Activated B cell treated with CpG ODN at 0.5 μM for 24 hours (primary cell): ENCODE measurements at places on chromosomes 12 and 14. TPM values are rescaled to one million over a fixed set of nuclear protein-coding genes. Genes with fewer than 3 reads are reported as not detected.

DNA sequence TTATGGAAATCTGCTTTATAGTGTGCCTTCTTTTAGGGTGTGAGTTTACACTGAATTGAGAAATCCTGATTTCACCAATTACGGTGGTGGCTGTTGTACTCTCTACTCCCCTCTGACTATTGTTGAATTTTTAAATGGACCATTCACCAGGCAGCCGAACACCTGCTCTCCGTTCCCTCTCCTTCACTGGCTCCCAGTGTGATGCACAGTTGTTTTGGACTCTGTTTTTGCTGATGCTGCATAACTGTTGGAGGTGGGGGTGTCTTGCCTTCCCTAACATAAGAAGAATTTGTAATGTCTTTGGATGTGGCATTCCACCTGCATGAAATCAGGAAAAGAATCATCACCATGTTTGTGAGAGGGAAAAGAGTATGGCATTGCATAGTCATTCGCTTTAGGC lies 341.2 kb downstream of the SNAPC1 start:
- no peak for DNase-seq

PMEL gene
- 0.27 TPM in 1 of 2 replicates, not detected in the other for total RNA-seq

KCNH3 gene
- total RNA-seq: 0.27 and 0.44 TPM in 2 replicates

DNA sequence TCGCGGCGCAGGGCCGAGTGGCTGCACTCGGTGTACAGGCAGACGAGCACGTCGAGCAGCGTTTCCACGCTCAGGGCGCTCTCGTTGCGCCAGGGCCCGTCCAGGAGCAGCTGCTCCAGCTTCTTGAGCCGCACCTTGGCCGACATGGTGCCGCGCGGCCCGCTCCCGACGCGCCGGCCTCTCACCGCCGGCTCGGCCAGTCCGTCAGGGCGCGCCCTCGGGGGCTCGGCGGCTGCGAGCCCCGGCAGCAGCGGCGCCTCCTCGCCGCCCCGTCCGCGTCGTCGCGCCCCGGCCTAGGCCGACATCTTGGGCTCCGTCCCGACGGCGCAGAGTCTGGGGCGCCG lies 349 bp downstream of the CDC42BPB start:
- DNase-seq: no peak

WSCD2 gene
- total RNA-seq: 1.4 and 1.9 TPM in 2 replicates

ADAM21 gene
- total RNA-seq: 0.11 and 0.12 TPM in 2 replicates

GRCh38 chr12:3004655-3005565 lies 45.7 kb downstream of the TEAD4 start:
- no peak for DNase-seq

- DNase-seq: no peak
These were observed 513 bp downstream of the PFDN5 start for GRCh38 chr12:53295891-53296219.

DNA sequence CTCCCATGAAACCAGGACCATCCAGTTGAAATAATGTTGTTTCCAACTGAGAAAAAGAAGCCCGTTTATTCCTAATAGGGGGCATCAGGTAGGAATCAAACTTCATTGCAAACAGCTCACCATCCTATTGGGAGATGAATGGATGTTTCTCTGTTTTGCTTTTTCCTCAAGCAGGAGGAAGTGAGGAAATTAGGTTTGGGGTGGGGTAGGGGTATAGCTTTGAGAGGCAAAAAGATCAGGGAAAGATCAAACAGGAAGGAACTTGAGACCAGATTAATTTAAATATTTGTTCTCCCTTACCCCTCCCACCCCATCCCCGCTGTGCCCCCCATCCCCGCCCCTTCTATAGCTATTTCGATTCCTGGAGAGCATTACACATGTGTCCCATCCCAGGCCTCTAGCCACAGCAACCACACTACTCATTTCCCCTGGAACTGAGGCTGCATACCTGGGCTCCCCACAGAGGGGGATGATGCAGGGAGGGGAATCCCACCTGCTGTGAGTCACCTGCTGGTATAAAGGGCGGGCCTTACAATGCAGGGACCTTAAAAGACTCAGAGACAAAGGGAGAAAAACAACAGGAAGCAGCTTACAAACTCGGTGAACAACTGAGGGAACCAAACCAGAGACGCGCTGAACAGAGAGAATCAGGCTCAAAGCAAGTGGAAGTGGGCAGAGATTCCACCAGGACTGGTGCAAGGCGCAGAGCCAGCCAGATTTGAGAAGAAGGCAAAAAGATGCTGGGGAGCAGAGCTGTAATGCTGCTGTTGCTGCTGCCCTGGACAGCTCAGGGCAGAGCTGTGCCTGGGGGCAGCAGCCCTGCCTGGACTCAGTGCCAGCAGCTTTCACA lies at the start of gene IL23A:
Gene IL23A, plus strand, starts transcription at position 577 of the 850 bp plus-strand sequence. Its CDS starts 161 bp downstream, at position 738.
- DNase-seq: peak; percentile 54

DNA sequence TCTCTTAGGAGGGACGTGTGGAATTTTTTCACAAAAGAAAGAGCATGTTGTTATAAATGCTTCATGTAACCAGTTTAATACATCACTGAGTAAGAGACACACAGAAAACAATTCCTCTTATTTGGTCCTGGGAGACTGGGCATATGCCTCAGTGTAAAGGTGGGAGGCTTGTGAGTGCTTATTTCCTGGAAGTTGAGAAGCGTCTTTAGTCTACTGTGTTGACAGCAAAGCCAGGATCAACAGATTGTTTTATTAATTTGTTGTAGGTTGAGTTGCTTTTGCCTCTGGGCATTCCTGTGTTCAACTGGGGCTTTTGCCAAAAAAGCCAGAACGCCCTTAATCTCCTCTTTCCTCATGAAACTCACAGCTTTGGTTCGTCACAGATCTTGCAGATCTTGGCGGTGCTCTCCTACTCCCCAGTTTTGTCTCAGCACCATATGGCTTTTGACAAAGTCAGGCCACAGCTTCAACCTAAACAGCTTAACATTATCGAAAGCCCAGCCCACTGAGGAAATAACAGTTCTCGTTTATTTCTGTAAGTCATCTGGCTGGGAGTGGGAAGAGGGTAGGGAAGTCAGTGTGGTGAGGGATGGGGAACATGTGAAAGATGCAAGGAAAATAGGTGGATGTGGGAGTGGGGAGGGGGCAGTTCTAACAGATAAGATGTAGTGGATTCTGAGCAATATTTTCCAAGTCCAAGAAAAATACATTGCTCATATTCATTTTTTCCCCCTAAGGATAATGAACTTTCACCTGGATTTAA lies 227.2 kb downstream of the DACT1 start:
- no peak for DNase-seq

DNA sequence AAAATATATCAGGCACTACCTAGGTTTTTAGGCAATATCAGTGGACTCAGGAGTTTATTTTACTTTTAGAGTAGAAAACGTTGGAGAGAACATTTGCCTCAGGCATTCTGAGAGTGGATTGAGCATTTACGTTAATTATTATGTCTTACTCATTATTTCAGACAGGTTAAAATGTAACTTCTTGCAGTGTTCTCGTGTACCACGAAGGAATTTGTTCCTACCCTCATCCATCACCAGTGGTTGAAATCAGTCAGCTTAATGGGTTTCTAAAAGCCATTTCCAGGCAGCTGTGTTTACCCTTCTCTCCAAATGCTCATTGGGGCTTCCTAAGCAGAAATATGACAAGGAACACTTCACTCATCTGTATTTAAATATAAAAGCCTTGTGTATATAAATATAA lies 9.1 kb upstream of the LDHB start:
- DNase-seq: no peak

- no peak for DNase-seq
These were observed 114.2 kb downstream of the TTC6 start for GRCh38 chr14:37709419-37710195.

DNA sequence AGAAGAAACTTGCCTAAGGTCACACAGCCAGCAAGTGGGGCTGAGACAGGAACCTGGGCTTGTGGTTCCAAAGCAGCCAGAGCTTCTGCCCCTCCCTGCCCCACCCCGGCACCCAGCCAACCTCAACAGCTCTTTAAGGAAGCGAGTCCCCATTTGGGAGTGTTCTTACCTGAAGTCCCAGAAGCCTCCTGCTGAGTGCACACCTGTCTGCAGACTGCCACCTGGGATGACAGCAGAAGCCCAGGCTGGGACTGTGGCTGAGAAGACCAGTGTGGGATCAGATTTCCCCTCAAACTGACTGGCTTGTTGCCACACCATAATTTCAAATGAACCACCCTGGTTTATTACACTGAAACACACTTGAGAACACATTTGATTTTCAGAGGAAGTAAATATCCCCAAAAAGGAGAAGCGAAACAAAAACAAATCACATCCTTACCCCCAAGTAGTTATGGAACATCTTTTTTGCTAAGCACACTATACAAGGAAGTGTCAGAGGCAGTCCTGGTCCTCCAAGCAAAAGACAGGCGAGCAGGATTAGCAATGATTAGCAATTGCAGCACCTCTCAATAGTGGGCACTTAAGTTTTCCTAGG lies 6.3 kb upstream of the RIN3 start:
- peak; percentile 49 for DNase-seq

GRCh38 chr12:119235197-119235751 lies 56.5 kb downstream of the HSPB8 start:
- DNase-seq: no peak

RHEBL1 gene
- 3.2 and 3.3 TPM in 2 replicates for total RNA-seq

TCL1B gene
- total RNA-seq: 1.1 and 1.2 TPM in 2 replicates

GRCh38 chr12:92987846-92988621 lies 58.9 kb upstream of the EEA1 start:
- DNase-seq: peak; percentile 37

GRCh38 chr14:105495990-105496830 lies 5.2 kb downstream of the TEDC1 start:
- DNase-seq: no peak

- no peak for DNase-seq
These were observed 42.5 kb downstream of the CCNK start for GRCh38 chr14:99523704-99524055.

GRCh38 chr14:75559451-75560222 lies 18.8 kb upstream of the FLVCR2 start:
- no peak for DNase-seq

- no peak for DNase-seq
These were observed 626 bp downstream of the TXNDC16 start for GRCh38 chr14:52551696-52552062.

TIMELESS gene
- total RNA-seq: 31.8 and 35.0 TPM in 2 replicates

DNA sequence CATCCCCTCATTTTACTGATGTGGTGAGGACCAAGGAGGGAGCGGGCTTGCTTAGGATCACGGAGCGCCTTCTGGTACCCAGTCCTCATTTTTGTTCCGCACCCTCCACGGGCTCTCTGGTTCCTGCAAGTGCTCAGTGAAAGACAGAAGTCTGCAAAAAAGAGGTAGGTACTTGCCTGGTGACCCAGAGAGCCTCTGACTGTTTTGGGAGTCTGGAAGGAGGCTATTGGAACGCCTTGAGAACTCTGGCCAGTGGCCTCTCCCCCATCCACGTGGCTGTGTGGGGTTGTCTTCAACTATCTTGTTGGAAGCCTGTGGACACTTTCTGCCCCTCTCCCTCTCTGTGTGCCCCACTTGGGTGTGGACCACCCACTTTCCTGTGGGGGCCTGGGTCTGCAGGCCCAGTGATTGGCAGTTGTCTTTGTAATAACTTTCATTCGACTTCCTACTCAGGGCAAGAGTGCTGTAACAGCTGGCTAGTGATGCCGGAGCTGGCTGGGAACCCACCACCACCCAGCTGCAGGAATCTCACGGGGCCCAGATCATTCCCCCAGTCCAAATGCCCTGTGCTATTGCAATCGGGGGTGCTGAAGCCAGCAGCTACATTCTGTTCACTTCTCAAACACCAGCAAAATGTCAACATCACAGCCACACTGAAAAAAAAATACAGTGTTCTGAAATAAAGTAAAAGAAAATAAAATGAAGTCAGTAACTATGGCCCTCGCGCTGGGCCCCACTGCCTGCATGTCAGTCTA lies 122.8 kb downstream of the PRMT8 start:
- no peak for DNase-seq

HOXC6 gene
- total RNA-seq: not detected in 2 replicates

DNA sequence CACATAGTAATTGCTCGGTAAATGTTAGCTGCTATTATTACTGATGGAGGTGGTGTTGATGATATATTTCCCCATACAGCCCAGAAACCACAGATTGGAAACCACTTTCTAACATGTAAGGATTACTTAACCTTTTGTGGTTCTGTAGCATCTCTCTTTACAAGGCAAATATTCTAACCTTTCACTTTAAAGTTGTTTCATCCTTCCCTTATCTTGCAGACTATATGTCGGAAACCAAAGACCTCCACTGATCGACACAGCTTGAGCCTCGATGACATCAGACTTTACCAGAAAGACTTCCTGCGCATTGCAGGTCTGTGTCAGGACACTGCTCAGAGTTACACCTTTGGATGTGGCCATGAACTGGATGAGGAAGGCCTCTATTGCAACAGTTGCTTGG lies 75.8 kb downstream of the FRMD6 start:
- no peak for DNase-seq

- DNase-seq: no peak
These were observed 11.4 kb downstream of the CMTM5 start for GRCh38 chr14:23387916-23388882.

SLC17A8 gene
- total RNA-seq: not detected in 2 replicates

ADCY4 gene
- 2.3 and 2.4 TPM in 2 replicates for total RNA-seq

PROX2 gene
- total RNA-seq: 0.07 TPM in 1 of 2 replicates, not detected in the other

DNA sequence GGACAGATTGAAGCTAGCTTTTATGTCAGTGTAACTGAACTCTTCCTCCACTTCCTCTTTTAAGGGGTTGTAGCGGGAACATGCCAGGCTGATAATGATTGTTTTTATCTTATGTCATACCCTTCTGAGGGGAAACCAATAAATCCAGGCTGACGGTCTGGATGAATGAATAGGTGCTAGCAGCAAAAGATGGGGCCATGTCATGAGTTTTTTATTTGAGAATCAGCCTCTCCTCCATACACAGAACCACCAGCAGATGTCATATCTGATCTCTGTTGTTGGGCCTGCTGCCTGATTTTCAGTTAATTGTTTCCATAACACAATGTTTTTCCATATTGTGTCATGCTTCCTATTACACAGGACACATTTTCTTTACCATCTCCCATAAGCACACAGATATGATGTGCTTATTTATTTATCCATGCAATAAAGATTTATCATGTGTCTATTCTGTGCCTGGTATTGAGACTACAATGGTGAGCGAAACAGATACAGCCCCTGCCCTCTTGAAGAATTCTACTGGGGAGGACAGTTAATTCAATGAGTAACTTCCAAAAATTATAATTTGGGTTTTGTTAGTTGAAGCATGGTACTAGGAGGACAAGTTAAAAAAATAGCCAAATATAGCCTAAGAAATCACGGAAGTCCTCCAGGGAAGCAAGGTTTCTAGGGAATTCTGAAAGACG lies 33.6 kb upstream of the CRY1 start:
- no peak for DNase-seq

PGAM5 gene
- total RNA-seq: 44.0 and 48.7 TPM in 2 replicates

FOXG1 gene
- not detected in 2 replicates for total RNA-seq

- no peak for DNase-seq
These were observed 12.3 kb upstream of the GNG2 start for GRCh38 chr14:51848120-51848519.

GPR68 gene
- total RNA-seq: 1.4 and 1.8 TPM in 2 replicates

DNA sequence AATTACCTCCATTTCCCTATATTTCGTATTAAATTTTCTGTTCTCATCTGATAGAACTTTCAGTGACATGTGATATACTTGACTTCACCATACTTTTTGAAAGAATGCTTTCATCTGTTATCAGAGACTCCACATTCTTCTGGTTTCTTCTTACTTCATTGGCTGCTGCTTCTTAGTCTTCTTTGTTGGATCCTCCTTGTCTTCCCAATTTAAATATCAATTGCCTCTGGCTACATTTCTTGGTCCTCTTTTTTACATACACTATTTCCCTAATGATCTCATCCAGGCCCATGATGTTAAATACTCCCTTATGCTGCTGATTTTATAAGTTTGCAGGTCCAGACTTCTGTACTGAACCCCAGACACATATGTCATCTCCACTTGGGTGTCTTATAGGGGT lies 22.0 kb downstream of the OR5AU1 start:
- no peak for DNase-seq

HVCN1 gene
- 80.7 and 83.9 TPM in 2 replicates for total RNA-seq

GRCh38 chr14:36553656-36554260 lies 28.7 kb downstream of the NKX2-8 start:
- DNase-seq: no peak
